ENCODE measurements at places on chromosomes 11 and 22.

DNA sequence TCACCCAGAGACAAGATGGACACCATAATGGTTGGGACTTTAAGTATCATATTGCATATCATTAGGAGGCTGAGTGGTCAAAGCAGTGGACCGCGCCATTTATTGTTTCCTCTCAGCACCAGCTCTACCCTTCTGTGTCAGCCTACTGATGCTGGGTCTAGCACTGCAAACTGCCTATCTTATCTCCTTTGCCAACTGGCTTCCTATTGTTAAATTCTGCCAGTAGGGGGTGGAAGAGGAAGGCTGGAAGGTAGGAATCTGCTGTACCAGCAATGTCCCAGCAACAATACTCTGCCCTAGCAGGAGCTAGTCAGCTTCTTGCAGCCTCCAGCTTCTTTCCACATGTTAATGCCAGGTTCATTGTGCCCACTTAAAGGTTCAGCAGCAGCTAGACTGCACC lies 367.1 kb upstream of the PDGFD start:
- no peaks in the 10 kb centered on the region for H3K36me3 ChIP-seq
- H3K4me1 ChIP-seq = peaks cover 6% of the 10 kb centered on the region
- H3K27ac ChIP-seq = no peak overlapping the region
- peaks cover 2% of the 10 kb centered on the region for H3K27me3 ChIP-seq
- H3K4me3 ChIP-seq = no peak overlapping the region
- DNase-seq = no peak

- peak; percentile 6 for DNase-seq
- peaks cover 25% of the 10 kb centered on the region for H3K4me1 ChIP-seq
- H3K4me3 ChIP-seq = no peak overlapping the region
- H3K27ac ChIP-seq = peak overlapping the region; percentile 82
- no peaks in the 10 kb centered on the region for H3K27me3 ChIP-seq
- H3K36me3 ChIP-seq = peaks cover 47% of the 10 kb centered on the region
Measured at GRCh38 chr11:3022300-3022967, 30.3 kb upstream of the NAP1L4 start.

DNA sequence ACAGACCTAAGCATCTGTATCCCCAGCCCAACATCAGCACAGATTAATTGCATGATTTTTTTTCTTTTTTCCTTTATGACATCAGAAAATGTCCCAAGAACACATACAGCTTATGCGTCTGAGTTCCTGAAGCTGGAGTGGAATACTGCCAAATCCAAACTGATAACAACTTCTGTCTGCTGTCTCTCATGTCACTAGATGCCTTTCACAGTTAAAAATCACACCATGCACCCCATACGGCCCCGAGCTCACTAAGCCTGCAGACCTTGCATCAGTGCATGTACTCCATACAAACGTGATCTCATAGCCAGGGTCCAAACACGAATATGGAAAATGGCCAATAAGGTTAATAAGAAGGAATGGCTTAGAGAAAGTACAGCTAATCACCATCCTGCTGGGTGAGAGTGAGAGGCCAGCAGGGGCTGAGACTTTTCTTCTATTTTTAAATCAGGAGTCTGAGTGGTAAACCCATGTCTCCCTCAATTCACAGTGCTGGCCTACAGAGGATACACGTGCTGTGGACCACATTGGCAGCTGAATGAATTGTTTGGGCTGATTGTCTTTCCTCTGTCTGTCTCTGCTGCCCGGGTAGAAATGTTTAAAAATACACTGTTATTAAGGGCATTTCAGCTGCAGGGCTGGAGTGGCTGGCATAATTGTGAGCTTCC lies 350.6 kb upstream of the RAG2 start:
- H3K4me1 ChIP-seq = no peaks in the 10 kb centered on the region
- no peaks in the 10 kb centered on the region for H3K27me3 ChIP-seq
- no peak for DNase-seq
- no peaks in the 10 kb centered on the region for H3K36me3 ChIP-seq
- no peak overlapping the region for H3K4me3 ChIP-seq

DNA sequence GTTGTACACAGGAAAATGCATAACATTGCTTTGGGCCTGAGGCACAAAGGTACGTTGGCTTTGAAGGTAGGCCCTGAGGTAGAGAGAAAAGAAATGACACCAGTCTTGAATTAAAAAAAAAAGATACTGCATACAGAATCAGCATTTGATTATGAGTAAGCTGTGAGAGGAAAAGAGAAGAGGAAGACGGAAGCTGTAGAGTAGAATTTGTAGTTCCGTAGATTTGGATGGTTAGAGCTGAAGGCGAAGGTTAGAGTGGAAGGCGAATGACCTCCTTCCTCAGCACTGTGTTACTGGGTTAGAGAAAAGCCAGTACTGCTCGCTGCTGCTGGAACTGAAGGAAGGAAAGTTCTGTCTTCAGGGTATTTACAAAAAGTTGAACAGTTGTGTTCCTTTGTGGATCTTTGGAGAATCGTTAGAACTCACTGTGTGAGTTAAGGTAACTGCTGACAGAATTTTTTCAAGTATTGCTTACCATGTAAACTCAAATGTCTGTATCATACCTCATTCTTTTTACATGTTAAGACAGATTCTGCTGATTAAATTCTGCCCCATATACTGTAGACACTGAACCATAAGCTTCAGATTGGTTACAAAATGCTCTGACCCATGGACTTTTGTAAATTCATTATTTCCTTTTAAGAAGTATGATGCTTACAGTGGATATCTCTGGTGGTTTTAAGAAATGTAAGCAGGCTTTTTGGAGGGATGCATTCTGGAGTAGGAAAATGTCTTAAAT lies 50.2 kb downstream of the MCAM start:
- peaks cover 8% of the 10 kb centered on the region for H3K36me3 ChIP-seq
- H3K27ac ChIP-seq = peak overlapping the region; percentile 74
- DNase-seq = no peak
- peak overlapping the region; percentile 55 for H3K4me3 ChIP-seq

GRCh38 chr11:13486926-13487660 lies 8.7 kb downstream of the PTH start:
- peak; percentile 55 for DNase-seq
- peak overlapping the region; percentile 35 for H3K4me3 ChIP-seq
- peaks cover 4% of the 10 kb centered on the region for H3K4me1 ChIP-seq

- peaks cover 11% of the 10 kb centered on the region for H3K36me3 ChIP-seq
- H3K27ac ChIP-seq = peak overlapping the region; percentile 93
- no peak for DNase-seq
Measured at GRCh38 chr11:121465709-121466062, 12.9 kb upstream of the SORL1-AS1 start.

GRCh38 chr22:44807232-44807631 lies 54.9 kb downstream of the ARHGAP8 start:
- no peak overlapping the region for H3K27ac ChIP-seq
- no peaks in the 10 kb centered on the region for H3K36me3 ChIP-seq
- no peak overlapping the region for H3K4me3 ChIP-seq
- no peaks in the 10 kb centered on the region for H3K27me3 ChIP-seq
- peaks cover 5% of the 10 kb centered on the region for H3K4me1 ChIP-seq
- DNase-seq = no peak

DNA sequence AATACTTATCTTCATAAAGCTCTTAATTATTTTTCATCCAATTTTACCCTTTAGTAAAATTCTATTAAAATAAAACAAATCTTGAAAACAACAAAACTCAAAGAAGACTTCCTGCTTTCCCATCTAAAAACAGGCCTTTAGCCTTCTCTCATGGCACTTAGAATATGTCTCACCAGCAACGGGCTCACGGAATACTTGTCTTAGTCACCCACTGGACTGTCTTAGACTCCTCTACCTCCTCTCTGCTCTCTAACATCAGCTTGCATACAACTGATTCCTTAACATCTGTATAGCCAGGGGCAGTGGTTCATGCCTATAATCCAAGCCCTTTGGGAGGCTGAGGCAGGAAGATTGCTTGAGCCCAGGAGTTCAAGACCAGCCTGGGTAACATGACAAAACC lies 13.7 kb downstream of the HPS5 start:
- no peak overlapping the region for H3K4me3 ChIP-seq
- no peaks in the 10 kb centered on the region for H3K27me3 ChIP-seq
- no peak for DNase-seq

GRCh38 chr11:63445118-63445517 lies 45.8 kb downstream of the PLAAT5 start:
- no peak overlapping the region for H3K4me3 ChIP-seq
- no peaks in the 10 kb centered on the region for H3K36me3 ChIP-seq
- H3K27me3 ChIP-seq = peaks cover 6% of the 10 kb centered on the region
- H3K27ac ChIP-seq = no peak overlapping the region
- H3K4me1 ChIP-seq = peaks cover 18% of the 10 kb centered on the region

GRCh38 chr11:65492637-65493366 lies 6.0 kb upstream of the MALAT1 start:
- H3K4me1 ChIP-seq = peaks cover 77% of the 10 kb centered on the region
- no peak for DNase-seq
- H3K27ac ChIP-seq = peak overlapping the region; percentile 93
- peak overlapping the region; percentile 62 for H3K4me3 ChIP-seq
- H3K36me3 ChIP-seq = peaks cover 1% of the 10 kb centered on the region

GRCh38 chr11:12007769-12008737 lies at the start of gene DKK3:
Gene DKK3, minus strand, starts transcription at chr11:12008626. Its CDS starts 44 bp downstream, at chr11:12008582.
- no peaks in the 10 kb centered on the region for H3K36me3 ChIP-seq
- H3K27me3 ChIP-seq = peaks cover 75% of the 10 kb centered on the region
- DNase-seq = no peak

DNA sequence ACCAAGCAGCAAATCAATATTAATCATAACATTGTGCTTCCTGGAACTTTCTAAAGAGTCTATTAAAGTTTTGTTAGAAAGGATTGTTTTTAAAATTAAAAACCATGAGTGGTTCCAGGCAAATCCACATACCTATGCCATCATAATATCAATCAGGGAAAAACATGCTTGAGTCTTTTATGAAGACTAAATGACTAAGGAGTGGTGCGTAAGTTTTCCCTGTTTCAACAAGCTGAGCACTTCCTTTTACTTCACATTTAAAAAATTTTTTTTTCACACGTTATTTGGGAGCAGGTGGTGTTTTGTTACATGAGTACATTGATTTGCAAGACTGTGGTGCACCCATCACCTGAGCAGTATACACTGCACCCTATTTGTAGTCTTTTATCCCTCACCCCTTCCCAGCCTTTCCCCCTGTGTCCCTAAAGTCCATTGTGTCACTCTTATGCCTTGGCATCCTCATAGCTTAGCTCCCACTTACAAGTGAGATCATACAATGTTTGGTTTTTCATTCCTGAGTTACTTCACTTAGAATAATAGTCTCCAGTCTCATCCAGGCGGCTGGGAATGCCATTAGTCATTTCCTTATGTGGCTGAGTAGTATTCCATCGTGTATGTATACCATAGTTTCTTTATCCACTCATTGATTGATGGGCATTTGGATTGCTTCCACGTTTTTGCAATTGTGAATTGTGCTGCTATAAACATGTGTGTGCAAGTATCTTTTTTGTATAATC lies 1190.3 kb upstream of the RAG2 start:
- no peaks in the 10 kb centered on the region for H3K36me3 ChIP-seq
- no peaks in the 10 kb centered on the region for H3K4me1 ChIP-seq
- H3K27ac ChIP-seq = no peak overlapping the region
- H3K27me3 ChIP-seq = no peaks in the 10 kb centered on the region

- peak overlapping the region; percentile 76 for H3K4me3 ChIP-seq
- H3K27me3 ChIP-seq = peaks cover 1% of the 10 kb centered on the region
- peaks cover 21% of the 10 kb centered on the region for H3K36me3 ChIP-seq
- H3K27ac ChIP-seq = peak overlapping the region; percentile 91
Measured at GRCh38 chr11:67613960-67614715, 7.4 kb downstream of the NDUFV1 start.

- H3K27ac ChIP-seq = no peak overlapping the region
- DNase-seq = no peak
- H3K4me3 ChIP-seq = no peak overlapping the region
- H3K27me3 ChIP-seq = peaks cover 20% of the 10 kb centered on the region
- H3K36me3 ChIP-seq = no peaks in the 10 kb centered on the region
- H3K4me1 ChIP-seq = peaks cover 3% of the 10 kb centered on the region
Measured at GRCh38 chr11:123251657-123252344, 56.8 kb upstream of the CLMP start.

GRCh38 chr11:114815176-114815575 lies 136.8 kb downstream of the NXPE2 start:
- H3K36me3 ChIP-seq = no peaks in the 10 kb centered on the region
- no peaks in the 10 kb centered on the region for H3K27me3 ChIP-seq
- no peak for DNase-seq
- H3K4me3 ChIP-seq = no peak overlapping the region
- no peak overlapping the region for H3K27ac ChIP-seq

GRCh38 chr11:60288531-60288930 lies 8.1 kb downstream of the MS4A4A start:
- H3K36me3 ChIP-seq = no peaks in the 10 kb centered on the region
- no peak overlapping the region for H3K4me3 ChIP-seq
- no peak for DNase-seq
- H3K4me1 ChIP-seq = no peaks in the 10 kb centered on the region
- no peak overlapping the region for H3K27ac ChIP-seq

DNA sequence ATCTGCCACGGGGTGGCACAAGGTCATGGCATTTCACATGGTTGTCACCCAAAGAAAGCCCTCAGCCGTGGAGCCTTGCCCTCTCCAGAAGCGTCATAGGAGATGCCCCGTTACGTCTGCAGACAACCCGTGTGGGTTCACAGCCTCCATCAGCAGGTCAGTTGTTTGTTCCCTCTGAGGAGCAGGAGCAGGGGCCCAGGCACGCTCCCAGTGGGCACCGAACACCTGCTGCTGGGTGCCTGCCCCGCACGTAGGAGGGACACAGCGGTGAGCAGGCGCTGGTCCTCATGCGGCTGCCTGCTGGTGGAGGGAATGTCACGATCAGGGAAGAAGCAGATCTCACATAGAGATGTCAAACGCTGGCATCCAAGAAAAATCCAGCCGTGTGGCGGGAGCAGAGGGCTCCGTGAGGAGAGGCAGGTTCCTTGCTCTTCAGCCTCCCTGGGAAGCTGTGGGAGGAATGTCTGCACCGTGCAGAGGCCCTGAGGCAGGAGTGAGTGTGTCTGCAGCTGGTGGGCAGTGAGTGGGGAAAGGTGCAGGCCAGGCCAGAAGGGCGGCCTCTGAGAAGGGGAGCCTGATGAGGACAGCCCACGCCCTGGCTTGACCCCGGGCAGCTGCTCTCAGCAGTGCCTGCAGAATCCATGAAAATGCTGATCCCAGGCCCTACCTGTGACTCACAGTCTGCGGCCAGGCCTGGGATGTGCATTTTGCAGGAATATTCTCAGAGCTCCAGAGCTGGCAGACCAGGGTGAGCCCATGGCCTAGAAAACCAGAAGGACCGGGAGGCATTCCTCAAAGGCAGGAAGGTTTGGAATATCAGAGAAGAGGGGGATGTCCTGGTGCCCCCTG lies 36.4 kb upstream of the TH start:
- H3K4me1 ChIP-seq = peaks cover 2% of the 10 kb centered on the region
- H3K27ac ChIP-seq = no peak overlapping the region
- no peak overlapping the region for H3K4me3 ChIP-seq
- no peaks in the 10 kb centered on the region for H3K36me3 ChIP-seq
- H3K27me3 ChIP-seq = no peaks in the 10 kb centered on the region
- peak; percentile 0 for DNase-seq

GRCh38 chr22:39498368-39498767 lies 3.7 kb upstream of the MIEF1 start:
- H3K27me3 ChIP-seq = no peaks in the 10 kb centered on the region
- H3K4me1 ChIP-seq = peaks cover 20% of the 10 kb centered on the region
- H3K36me3 ChIP-seq = peaks cover 7% of the 10 kb centered on the region
- H3K27ac ChIP-seq = no peak overlapping the region
- no peak overlapping the region for H3K4me3 ChIP-seq

Data from activated naive CD8-positive, alpha-beta T cell treated with anti-CD3 and anti-CD28 coated beads, Interleukin-2, amount 50 U/mL, for 24 hours (primary cell).